ENCODE measurements at places on chromosomes 6 and 20.

GRCh38 chr6:52310932-52311331 lies 26.4 kb upstream of the MCM3 start:
- no peak for DNase-seq

- no peak for DNase-seq
Measured at GRCh38 chr6:107564589-107564951, 74.7 kb downstream of the SOBP start.

GRCh38 chr20:23609486-23610109 lies 3.9 kb upstream of the CST9 start:
- no peak for DNase-seq

DNA sequence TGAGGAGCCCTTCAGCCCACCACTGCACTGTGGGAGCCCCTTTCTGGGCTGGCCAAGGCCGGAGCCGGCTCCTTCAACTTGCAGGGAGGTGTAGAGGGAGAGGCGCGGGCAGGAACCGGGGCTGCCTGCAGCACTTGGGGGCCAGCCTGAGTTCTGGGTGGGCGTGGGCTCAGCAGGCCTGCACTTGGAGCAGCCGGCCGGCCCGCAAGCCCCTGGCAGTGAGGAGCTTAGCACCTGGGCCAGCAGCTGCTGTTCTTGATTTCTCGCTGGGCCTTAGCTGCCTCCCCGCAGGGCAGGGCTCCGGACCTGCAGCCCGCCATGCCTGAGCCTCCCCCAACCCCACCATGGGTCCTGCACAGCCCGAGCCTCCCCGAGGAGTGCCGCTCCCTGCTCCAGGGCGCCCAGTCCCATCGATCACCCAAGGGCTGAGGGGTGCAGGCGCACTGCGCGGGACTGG lies 101.7 kb upstream of the ADGRB3 start:
- DNase-seq: no peak

DNA sequence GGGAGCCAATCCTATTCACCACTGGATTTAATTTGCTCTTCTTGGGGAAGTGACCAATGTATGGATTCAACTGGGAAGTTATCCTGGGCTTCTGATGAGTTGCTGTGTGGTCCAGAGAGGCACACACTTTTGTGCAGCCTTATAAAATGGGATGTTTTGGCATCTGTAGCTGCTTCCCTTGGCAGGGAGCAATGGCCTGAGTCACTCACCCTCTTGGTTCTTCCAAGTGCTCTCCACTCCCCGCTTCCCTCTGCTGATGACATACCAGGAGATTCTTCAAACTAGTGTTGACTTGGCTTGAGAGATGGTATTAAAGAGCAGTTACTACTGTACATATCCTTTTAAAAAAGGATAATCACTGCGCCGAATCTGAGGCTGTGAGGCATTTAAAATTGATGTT lies 105.8 kb downstream of the JARID2 start:
- no peak for DNase-seq

DNA sequence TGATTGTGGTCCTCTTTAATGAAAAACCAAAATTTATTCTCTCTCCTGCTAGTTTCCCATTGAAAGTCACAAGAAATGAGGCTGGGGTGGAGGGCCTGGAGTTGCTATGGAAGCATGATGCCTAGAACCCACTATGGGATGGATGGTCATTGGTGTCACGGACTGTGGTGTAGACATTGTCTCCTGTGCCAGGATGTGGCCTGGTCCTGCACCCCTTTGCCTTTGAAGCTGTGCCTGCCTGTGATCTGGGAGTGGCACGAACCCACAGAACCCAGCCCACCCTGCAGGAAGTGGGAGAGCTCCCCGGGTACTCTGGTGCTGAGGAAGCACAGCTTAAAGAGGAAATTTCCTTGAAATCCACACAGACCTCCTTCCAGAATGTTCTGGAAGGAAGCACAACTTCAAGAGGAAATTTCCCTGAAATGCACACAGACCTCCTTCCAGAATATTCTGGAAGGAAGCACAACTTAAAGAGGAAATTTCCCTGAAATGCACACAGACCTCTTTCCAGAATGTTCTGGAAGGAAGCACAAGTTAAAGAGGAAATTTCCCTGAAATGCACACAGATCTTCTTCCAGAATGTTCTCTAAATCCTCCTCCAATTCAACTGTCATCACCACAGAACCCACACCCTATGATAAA lies 105.6 kb downstream of the CDH26 start:
- no peak for DNase-seq

DNA sequence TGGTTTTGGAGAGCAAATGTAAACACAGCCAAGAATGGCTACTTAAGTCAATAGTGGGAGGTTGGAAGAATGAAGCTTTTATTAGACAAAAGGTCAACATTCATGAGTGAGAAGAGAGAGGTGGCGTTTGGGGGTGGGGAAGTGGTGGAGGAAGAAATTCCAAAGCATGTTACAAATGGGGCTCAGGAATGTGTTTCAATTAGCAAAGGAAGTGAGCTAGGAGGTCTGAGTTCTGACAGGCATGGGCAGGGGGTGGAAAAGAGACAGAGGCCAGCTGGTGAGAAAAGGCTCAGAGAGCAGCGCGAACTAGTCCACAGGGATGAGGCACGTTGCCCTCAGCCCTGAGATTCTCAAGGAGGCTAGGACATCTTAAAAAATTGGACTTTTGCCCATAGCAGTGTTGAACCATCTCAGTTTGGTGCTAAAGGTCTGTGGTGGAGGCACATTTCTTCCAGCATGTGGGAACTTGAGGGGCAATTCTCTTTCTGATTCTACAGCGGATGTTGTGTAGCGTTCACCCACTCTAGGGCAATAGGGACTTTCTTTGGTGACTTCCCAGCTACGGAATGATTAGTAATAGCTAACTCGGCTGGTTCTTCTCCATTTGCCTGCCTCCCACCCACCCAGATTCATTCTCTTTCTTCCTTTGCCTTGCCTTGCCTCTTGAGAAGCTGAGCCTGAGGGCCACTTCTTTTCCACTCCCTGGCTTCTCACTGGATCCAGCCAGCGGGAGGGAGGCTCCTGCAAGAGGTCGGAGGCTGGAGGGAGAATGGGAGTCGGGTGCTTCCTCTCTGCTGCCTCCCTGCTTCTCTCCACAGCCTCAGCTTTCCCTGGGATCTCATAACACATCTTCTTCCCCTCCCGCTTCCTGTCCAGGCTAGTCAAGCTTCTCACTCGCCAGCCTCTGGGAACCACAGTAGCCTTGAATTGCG lies 45.1 kb upstream of the NEDD9 start:
- peak; percentile 46 for DNase-seq

DNA sequence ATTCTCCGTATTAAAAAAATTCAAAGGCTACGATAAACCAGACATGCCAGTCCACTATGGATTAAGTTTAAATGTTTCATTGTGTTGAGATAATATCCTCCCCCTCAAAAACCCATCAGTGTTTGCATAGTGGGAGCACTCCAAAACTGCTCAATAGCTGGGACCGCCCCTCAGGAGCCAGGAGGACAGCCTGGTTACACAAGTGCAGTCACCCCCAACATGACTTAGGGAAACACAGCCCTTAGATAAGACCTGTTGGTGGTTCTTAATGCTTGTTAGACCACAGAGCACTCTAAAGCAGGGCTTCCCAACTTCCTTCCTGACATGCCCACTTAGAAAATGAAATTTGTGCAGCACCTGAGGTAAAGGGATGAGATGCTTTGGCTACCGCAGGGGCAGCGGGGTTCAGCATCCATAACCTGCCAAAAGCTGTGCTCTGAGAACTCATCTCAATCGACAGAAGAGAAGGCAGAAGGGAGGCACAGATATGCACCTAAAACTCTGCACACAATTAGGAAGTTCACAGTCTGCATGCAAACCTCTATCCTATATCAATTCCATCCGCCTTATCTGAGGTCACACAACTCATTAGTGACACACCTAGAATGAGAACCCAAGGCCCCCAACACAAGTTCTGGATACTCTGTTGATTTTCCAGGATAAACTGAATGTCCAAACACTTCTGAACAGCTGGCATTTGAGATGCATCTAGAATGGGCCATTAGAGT lies 74.3 kb downstream of the RALGAPA2 start:
- DNase-seq: no peak

GRCh38 chr20:33353013-33353402 lies 48.3 kb downstream of the CDK5RAP1 start:
- DNase-seq: no peak

DNA sequence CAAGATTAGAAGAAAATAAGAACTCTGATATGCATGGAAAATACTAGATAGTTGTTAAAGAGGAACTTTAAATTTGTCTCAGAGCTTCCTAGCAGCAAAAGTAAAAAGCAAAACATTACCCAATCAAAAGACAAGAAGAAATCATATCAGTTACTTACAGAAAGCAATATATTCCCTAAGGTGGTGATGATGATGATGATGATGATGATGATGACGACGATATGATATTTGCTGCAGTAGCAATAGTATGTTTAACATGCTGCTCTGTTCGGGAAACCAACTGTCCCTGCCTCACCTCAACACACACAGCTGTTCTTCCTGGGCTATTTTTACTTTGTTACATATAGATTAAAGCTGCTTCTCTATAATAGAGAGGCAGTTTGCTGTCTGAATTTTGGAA lies 12.0 kb upstream of the TBX18 start:
- no peak for DNase-seq

DNA sequence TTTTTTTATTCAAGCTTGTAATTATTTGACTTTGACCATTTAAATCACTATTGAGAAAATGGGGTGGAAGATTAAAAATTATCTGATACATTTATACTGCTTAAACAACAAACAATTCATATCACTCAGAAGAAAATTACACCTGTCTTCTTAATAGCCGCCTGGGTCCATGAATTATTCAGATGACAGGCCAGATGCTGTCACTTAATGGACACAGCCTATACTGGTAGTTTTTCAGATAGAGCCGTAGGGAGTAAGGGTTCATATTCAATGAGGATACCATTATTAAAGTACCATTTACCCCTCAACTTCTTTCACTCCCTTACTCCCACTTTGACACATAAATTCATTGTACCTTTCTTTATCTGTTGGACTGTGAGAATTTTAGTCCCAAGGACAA lies 1193.4 kb upstream of the MAP3K7 start:
- DNase-seq: no peak

DNA sequence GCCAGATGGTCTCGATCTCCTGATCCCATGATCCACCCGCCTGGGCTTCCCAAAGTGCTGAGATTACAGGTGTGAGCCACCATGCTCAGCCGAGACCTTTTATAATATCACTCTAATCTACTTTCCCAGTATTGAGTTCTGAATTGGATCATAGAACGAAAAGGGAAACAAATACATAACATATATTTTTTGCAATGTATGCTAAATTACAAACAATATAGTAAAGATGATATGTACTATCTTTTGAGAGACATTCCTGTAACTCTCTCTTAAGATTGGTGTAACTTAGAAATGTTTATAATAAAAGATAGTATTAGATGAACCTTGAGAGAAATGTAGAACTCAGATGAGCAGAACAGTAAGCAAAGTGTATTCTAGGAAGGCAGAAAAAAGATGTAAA lies 129.2 kb upstream of the TENT5A start:
- no peak for DNase-seq

DNA sequence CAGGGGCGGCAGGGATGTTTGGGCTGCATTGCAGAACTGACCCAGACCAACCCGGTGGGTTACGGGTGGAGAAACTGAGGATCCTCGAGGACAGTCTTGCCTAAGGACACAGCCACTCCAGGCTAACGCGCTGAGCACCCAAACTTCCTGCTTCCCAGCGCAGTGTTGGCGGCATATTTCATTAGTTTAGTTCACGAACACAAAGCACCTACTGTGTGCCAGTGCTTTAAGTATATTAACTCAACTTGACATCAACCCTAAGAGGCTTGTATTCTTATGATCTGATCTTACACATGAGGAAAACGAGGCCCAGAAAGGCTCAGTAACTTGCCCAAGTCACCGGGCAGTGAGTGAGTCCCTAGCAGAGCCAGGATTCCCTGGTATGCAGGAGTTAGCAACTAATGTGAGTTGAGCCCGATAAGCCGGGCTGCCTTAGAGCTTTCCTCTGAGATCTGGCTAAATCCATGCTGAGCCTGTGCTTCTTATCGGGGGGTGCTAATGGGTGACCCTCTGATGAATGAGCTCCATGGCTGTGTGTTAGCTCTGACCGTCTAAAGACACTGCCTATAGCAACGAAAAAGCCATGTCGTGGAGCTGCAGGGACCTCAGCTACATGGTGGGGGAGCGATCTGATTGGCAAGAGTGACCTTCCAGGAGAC lies 92.7 kb downstream of the CD40 start:
- DNase-seq: no peak

- no peak for DNase-seq
Measured at GRCh38 chr20:9884666-9885065, 45.8 kb upstream of the PAK5 start.

GRCh38 chr6:158205169-158205944 lies 37.2 kb downstream of the GTF2H5 start:
- DNase-seq: no peak

- no peak for DNase-seq
Measured at GRCh38 chr6:111870742-111871064, 2.5 kb downstream of the FYN start.

DNA sequence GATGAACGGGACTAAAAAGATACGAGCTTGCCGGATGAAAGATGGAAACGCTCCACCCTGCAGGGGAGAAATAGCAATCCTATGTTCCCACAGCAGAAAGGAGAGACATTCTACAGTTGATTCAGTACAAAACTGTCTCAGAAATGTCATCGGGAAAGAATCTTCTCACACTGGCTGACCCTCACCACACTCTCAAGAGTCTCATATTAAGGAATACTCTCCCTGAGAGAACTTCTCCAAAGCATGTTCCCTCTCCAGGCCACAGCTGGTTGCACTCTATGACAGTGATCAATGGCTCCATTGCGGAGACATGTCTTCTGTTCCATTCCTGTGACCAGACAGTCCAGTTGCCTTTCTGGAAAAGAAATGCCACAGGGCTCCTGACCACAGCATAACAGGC lies 758.0 kb upstream of the CHD6 start:
- DNase-seq: no peak

GRCh38 chr20:23654000-23654399 lies 16.2 kb upstream of the CST3 start:
- no peak for DNase-seq

DNA sequence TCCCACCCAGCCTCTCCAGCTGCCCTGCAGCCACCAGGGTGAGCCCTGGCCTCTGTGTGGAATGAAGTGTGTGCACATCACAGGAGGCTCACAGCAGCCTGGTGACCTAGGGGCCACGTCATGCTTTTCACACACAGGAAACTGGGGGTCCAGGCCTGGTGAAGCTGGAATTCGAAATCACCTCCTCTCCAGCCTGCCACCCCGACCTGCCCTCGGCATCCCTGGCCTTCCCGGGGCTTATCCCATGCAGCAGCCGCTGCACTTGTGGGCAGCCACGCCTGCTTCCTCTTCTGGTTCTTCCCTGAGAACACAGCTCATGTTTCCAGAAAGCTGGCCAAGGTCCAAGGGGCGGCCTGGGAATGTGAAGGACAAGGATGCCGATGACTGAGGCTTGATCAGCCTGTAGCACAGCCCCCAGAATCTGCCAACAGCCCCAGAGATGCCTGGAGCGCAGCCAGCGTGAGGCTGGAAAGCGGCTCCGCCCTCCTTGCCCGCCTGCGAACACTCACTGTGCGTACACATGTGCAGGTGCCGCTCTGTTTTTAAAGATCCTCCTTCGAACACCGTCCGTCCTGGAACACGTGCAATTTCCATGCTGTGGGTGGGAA lies 4.2 kb upstream of the NTSR1 start:
- DNase-seq: peak; percentile 81

- DNase-seq: no peak
Measured at GRCh38 chr6:10408457-10408856, 6.4 kb downstream of the TFAP2A start.

All from prostate gland (tissue), 2 donors.